ENCODE measurements at places on chromosomes 6 and 20. TPM values are rescaled to one million over a fixed set of nuclear protein-coding genes. Genes with fewer than 3 reads are reported as not detected.

The SNAP25 gene
- total RNA-seq: 6.9 TPM

The PPP1R14C gene
- 1.8 TPM for total RNA-seq

The SALL4 gene
- total RNA-seq: 0.10 TPM

The RWDD2A gene
- 2.8 TPM for total RNA-seq

The ZSCAN12 gene
- total RNA-seq: 6.4 TPM

The FBXO9 gene
- total RNA-seq: 77.2 TPM

The SPATA25 gene
- 0.90 TPM for total RNA-seq

The PNLDC1 gene
- 0.37 TPM for total RNA-seq

The COL9A3 gene
- total RNA-seq: 0.46 TPM

The LIME1 gene
- total RNA-seq: 13.4 TPM

The LY6G6F gene
- total RNA-seq: not detected

The C6orf15 gene
- not detected for total RNA-seq

The UBE3D gene
- total RNA-seq: 5.3 TPM

The SYNDIG1 gene
- not detected for total RNA-seq

The MYLK2 gene
- total RNA-seq: 0.49 TPM
